Stimulated activated CD8-positive, alpha-beta memory T cell treated with anti-CD3 and anti-CD28 coated beads, Interleukin-7, amount 100 ng/mL, for 4 hours (primary cell): ENCODE measurements at places on chromosomes 3 and 15.

DNA sequence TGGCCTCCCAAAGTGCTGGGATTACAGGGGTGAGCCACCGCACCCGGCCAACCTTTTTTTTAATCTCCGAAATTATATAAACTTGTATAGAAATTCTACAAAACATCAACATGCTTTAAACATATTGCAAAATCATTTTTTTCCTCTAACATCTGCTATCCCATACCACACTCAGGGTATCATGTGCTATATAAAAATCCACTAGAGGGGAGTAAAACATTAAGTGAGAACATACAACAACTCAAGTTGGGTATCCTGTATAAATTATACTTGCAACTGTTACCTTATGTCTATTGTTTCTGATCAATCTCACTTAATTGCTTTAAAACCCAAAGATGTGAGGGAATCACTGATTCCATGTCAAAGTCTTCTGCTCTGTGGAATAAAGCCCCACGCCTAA, 71.9 kb upstream of the FBN1 start:
- no peak for DNase-seq

DNA sequence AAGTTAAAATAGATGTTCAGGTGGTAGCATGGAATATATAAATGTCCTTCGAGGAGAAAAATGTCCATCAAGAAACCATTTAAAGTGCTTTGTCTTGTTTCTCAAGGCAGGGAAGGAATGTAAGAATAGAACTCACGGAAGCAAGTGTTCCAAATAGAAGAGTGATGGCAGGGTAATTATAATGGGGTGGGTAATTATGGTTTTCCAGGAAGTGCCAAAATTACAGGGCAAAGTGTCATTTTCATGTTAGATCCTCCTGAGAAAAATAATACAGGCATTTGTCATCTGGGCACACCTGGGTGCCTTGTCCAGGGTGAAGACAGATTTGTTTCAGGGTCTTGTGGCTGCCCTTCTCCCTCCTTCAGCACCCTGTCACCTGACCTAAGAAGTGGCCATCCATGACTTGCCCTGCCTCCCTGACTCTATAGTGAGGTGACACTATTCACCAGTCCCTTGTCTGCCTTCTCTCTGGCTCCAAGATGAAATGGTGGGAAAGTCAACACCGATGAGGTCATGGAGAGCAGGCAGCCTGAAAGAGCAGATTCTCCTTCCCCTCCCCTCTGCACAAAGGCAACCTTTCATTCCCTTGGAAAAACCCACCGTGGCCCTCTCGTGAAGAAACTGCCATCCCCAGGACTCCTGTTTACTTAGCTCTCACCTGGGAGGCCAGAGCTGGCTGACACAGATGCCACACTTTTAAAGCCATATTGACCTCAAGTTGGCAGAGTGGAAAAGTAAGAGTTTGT, 45.1 kb upstream of the AMOTL2 start:
- DNase-seq, result no peak

DNA sequence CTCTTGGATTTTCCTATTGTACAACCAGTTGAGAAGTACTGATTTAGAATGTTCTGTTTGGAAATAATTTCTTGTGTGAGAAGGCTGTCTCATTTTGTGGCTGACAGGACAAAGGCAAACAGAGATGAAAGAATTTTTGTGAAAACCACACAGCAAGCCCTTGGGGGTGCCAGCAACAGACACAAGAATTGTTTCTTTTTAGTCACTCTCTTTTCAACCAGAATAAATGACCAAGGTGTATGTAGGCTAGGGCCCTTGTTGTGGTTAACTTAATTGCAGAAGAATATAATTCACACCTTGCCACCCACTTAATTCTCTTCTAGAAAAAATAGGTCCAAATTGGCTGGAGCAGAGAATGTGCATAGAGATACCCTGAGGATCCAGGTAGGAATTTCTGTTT, 329.4 kb upstream of the TBC1D5 start:
- no peak for DNase-seq

- no peak for DNase-seq
These were observed 229.6 kb downstream of the IGSF11 start for GRCh38 chr3:118805007-118805406.

DNA sequence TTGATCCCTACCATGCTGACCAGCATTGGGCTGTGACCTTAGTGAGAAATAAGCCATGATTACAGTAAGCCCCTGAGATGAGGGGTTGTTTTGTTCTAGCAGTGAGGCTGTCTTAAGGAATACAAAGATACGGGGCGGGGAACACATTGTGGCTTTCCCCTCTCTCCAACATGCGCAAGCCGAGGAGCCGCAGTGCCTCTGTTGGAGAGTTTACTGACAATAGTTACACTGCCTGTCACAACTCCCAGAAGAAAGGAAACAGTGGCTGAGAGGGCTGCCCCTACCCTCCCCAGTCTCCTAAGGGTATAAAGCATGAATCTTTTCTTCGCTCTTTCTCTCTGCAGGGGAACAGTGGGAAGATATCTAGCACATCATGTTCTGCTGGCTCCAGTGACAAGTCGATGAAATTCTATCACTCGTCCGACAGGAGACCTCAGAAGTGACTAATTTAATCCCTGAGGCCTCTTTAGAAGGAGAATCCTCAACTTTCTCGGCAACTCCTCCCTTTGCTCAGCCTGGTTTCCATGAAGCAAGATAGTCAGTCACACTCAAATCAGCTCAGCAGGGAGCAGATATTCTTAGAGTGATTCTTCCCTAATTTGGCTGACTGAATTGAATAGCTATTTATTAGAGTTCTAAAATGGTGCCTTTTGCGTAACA, 409.0 kb upstream of the PROK2 start:
- DNase-seq, result no peak

DNA sequence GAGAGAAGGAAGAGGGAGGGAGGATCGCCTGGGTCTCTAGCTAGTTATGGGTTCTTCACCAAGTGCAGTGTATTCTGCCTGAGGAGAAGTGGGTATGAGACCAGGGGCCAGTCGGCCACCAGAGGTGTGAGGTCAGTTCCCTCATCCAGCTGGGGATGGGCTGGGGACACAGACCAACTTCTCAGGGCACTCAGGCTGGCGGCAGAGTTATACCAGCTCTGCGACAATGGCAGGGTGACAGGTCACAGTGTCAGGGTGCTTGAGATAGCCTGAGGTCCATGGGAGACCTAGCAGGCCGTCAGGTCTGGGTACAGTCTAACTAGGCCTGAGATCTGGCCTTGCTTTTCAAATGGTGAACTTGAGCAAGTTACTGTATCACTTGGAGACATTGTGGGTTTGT, 31.4 kb upstream of the PLXNA1 start:
- no peak for DNase-seq

DNA sequence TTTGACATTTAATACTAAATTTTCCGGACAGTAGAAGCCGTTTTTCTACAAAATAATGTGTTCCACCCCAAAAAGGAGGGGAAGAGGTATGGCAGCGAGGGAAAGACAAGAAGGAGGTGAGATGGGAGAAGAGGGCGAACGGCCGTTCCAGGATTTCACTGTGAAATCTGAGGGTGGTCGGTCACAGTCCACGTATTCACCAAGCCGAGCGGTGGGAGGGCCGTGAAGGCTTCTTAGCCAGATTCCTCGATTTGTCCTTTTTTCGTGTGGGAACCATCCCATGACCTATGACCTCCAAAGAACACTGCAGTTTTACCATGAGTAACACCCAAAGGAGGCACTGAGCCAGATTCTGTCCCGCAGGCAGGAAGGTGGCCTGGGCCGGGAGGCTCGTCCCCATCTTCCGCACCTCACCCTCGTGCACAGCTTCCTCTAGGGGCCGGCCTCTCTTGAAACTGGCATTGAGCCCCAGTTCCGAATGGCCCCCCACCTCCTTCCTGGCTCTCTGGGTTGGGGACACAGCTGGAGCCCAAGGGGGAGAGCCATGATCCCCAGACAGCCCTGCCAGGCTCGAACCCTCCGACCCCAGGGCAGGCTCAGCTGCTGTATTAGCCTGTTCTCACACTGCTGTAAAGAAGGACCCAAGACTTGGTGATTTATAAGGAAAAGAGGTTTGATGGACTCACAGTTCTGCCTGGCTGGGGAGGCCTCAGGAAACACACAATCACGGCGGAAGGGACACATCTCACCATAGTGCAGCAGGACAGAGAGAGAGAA, 23.7 kb downstream of the XXYLT1 start:
- no peak for DNase-seq

DNA sequence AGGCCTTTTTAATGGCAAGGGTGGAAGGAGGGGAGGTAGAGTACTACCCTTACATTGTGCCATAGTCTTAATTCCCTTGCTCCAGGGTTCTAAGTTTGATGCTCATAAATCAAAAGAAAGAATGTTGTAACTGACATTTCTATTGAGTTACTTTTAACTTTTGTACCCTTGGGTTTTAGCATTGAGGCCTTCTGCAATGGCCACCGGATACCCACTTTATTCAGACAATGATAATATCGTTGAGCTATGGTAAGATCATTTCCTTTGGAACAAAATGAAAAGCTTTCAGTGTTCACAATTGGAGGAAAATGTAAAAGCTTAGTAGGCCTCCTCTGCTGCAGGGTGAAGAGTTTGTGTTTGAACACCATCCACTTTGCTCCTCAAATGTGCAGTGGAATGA, 16.8 kb downstream of the CGNL1 start:
- DNase-seq, result no peak

GRCh38 chr15:41961595-41962202, 10.7 kb downstream of the EHD4 start:
- DNase-seq, result no peak

DNA sequence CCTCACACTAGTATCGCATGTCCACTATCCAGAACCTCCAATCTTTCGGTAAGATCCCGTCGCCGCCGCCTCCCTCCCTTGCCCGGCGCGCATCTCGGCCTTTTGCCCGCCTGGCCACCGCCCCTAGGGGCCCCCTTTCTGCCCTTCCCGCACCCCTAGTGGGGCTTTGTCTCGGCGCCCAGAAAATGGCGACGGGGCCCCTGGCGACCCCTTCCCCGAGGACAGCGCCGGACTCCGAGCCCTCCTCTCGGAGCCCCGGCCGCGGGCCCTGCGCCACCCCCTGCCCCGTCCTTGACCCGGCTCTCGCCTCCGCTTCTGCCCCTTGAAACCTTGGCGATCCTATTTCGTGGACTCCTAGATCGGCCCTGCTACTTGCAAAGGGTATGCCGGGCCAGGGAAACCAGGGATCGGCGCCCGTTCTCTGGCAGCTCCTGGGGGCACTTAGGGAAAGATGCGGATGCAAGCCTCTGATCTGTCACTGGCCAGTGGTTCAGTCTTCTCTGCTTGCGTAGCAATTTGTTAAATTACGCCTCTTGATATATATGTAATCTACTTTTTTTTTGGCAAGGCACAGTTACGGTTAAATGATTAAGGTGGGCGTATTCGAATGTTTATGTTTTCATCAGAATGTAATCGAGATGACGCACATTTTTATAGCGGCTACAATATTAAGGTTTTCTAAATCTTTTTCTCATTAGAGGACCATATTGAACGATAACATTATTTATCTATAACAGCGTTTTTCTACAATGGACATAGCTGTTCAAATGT, 603 bp downstream of the EIF1B start:
- peak; percentile 25 for DNase-seq

GRCh38 chr3:64888165-64888564, 200.4 kb upstream of the ADAMTS9 start:
- no peak for DNase-seq

DNA sequence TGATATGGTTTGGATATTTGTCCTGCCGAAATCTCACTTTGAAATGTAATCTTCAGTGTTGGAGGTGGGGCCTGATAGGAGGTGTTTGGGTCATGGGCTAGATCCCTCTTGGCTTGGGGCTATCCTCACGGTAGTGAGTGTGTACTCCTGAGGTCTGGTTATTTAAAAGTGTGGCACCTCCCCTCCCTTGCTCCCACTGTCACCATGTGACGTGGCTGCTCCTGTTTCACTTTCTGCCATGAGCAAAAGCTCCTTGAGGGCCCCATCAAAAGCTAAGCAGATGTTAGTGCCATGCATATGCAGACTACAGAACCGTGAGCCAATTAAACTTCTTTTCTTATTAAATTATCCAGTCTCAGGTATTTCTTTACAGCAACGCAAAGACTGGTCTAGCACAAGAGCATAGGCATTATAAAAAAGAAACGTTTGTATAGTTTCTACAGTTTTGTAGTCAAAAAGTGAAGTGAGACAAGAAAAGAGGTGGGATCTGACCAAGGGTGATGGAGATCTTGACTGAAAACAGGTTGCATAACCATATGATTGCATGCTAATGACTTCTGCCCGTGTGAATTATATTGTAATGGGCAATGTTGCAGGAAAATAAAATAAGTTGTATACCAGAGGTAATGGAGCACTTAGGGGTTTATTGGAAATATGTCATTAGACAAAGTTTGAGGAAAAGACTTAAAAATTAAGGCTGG, 28.5 kb upstream of the CLASP2 start:
- no peak for DNase-seq

GRCh38 chr3:147651107-147651778, 242.1 kb downstream of the ZIC1 start:
- no peak for DNase-seq

- DNase-seq, result no peak
These were observed 15.0 kb upstream of the TM6SF1 start for GRCh38 chr15:83092309-83092976.

DNA sequence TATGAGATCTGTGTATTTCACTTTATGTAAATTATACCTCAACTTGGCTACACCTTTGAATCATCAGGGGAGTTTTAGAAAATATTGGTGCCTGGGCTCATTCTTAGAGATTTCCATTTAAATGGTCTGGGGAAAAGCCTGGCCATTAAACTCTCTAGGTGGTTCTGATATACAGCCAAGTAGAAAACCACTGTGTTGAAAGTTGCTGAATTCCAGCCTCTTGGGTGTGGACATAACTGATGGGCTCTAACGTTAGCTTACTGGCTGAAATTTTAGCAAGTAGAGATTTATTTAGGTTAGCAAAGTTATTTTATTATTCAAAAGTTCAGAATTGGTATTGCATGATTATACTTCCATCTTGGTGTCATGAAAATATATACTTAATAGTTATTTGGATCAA, 84.1 kb downstream of the ATG7 start:
- no peak for DNase-seq

DNA sequence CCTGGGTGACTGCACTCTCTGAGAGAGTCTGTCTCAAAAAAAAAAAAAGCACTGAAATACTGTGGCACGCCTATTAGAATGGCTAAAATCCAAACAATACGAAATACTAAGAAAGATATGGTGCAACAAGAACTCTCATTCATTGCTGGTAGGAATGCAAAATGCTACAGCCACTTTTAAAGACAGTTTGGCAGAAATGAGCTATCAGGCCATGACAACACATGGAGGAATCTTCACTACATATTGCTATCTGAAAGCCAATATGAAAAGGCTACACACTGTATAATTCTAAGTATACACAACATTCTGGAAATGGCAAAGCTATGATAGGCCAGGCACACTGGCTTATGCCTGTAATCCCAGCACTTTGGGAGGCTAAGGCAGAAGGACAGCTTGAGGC, 18.8 kb downstream of the DPPA2 start:
- DNase-seq, result no peak

DNA sequence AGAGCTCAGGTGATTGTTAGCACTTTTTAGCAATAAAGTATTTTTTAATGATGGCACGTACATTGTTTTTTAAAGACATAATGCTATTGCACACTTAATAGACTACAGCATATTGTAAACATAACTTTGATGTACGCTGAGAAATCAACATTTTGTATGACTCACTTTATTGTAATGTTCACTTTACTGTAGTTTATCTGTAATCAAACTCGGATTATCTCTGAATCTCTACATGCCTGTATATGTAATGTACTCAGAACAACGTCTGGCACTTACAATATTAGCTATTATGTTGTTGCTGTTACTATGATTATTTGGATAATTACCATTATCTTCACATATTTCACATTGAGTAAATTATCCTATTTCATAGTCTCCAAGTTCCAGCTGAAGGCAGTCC, 137.9 kb upstream of the CHRM5 start:
- DNase-seq, result no peak

- DNase-seq, result no peak
These were observed 3.9 kb upstream of the NIT2 start for GRCh38 chr3:100330651-100331050.
